Cerebellar nuclear complex (tissue), 1 donor: ENCODE measurements at places on chromosomes 16 and 17.
A peak's percentile ranks its signal among the peaks of the same experiment; 100 is the strongest.

- no peak for DNase-seq
Measured at GRCh38 chr16:86942151-86943051, 364.1 kb downstream of the FOXL1 start.

GRCh38 chr17:73560661-73561060 lies 83.6 kb downstream of the SDK2 start:
- no peak for DNase-seq

- DNase-seq = peak; percentile 23
Measured at GRCh38 chr17:15432807-15433611, 34.4 kb downstream of the CDRT4 start.

GRCh38 chr16:66366433-66367299 lies at the start of gene CDH5:
TSS of gene CDH5 (plus strand) at chr16:66366691. CDS start at chr16:66379338, 12,647 bp downstream.
- DNase-seq = peak; percentile 26

- DNase-seq = no peak
Measured at GRCh38 chr16:85417156-85417860, 195.8 kb upstream of the GSE1 start.

GRCh38 chr17:61177351-61177750 lies 222.3 kb upstream of the TBX2 start:
- no peak for DNase-seq

GRCh38 chr16:19284207-19284606 lies 1.3 kb upstream of the CLEC19A start:
- DNase-seq = no peak

GRCh38 chr16:49467540-49468372 lies 94.2 kb downstream of the C16orf78 start:
- DNase-seq = no peak

DNA sequence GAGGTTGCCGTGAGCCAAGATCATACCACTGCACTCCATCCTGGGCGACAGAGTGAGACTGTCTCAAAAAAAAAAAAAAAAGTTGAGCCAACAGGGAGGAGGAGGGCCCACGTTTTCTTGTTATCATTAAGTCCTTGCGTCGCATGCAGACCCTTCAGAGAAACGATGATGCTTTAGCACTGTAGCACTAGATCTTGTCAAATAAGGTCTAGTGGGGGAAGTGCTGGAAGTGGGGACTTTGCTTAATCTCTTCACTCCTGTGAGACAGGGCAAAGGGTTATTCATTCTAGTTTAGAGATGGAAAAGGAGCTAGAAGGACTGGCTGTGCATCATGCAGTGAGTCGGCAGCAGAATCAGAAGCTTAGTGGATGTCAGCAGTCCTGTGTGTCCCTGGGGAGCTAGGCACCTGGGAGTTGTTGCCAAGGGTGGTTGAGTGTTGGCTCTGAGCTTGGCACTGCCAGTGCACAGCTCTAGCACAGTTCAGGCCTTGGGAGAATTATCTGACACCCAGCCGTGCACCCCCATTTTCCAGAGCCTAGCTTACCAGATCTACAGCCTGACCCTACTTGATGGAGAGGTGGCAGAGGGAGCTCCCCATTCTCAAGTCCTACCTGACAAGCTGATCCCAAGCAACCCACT lies 33.4 kb upstream of the TBX2 start:
- no peak for DNase-seq

DNA sequence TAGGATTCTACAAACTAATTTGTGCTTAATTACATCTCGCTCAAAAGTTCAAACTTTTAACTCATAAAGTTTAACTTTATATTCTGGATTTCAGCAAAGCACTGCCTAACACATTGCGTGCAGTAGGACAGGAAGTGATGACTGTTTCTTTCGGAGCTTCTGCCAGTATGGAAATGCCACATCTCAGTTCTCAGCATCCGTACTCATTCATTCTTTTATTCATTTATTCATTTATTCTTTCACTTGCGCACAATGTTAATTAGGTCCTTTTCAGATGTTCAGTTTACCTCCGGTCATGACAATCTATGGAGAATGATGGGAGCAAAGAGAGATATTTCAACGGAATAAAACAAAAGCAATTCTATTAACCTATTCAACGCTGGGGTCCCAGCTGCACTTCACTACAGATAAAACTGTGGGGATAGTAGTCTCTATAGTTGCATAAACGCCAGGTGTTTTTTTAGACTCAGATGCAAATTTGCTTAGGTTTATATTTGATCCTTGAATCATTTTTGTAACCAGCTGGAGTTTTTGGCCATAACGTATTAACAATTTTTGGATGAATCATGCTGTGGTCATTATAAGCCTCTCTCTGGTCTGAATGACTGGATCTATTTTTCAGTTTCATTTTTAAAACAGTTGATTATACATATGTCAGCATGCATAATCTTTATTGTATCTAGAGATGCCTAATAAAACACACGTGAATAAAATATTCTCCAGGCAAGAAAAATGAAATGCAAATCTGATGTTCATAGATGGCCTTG lies 143.9 kb downstream of the KCNJ2 start:
- DNase-seq = no peak

- DNase-seq = no peak
Measured at GRCh38 chr16:70614208-70614951, 32.0 kb upstream of the IL34 start.

- DNase-seq = no peak
Measured at GRCh38 chr16:64225036-64225435, 896.8 kb downstream of the CDH11 start.

DNA sequence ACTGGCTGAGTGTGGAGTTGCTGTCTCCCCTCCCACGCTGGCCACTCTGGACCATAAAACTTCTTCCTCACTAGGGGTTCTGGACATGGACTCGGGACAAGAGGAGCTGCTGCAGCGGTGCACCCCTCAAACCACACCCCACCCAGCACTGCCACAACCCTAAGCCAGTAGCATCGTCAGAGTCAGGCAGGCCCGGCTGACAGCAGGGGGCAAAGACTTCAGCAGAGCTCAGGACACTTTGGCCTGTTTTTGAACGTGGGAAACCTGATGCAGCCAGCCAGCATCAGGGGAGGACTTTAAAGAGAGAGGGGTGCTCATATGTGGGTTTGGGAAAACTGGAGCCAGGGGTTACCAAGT lies 9.6 kb downstream of the MEOX1 start:
- no peak for DNase-seq

DNA sequence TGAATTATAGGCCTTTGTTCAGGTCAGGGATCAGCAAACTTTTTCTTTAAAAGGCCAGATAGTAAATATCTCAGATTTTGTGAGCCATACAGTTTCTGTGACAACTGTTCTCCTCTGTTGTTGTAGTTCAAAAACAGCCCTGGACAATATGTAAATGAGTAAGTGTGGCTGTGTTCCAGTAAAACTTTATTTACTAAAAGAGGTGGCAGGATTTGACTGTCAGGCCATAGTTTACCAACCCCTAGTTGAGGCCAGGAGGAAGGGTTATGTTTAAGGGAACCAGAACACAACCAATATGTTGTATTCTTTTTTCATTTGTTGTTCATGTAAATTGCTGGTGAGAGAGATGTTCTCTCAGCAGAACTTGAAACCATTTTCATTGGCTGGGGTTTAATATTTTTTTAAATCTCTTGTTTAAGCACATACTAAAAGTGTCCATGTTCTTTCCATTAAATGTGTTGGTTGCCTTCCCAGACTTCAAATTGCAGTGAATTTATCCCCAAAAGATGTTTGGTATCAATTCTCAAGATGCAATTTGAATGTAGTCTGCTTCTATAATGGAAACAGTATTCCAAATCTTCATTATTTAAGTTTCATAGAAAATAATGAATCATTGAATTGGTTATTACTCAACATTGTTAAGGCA lies 260.3 kb downstream of the FTO start:
- no peak for DNase-seq

DNA sequence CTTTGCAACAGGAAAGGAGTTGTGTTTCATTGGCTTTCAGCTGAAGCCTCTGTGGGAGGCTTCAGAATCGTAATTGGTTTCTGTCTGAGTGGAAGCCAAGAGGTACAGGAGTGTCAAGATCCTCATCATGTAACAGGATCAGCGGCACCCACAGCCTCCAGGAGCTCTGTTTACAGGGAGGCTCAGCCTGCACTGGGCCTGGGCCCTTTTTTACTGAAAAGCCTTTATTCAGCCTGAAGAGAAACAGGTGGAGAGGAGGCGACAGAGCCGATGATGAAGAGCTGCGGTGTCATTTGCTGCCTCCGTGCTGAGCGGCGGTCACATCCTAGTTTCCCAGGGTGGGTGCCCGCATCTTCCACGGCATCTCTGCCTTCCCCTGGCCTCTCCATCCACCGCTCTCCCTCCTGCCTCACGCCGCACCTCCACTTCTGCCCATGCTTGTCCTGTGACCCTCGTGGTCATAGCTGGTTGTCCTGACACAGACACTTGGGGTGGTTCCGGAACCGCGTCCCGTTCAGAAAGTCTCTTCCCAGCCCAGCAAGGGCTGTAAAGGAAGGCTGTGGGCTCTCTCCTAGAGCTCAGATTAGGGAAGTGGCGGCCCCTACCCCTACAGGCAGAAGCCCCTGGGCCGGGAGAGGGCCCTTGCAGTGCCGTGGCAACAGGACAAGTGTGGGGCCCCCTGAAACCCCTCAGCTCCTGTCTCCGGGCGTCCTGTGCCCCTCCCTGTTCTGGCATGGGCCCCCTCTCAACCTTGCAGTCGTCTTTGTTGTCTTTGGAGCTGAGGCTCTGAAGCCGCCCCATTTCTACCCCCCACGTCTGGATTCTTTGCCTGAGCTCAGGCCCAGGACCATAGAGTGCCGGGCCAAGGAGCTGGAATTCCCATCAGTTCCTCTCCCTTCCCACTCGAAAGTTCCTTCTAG lies 53.9 kb upstream of the CHMP6 start:
- no peak for DNase-seq

GRCh38 chr17:79690988-79691836 lies 39.5 kb upstream of the ENPP7 start:
- no peak for DNase-seq

- no peak for DNase-seq
Measured at GRCh38 chr16:87895641-87896141, 26.4 kb upstream of the SLC7A5 start.

DNA sequence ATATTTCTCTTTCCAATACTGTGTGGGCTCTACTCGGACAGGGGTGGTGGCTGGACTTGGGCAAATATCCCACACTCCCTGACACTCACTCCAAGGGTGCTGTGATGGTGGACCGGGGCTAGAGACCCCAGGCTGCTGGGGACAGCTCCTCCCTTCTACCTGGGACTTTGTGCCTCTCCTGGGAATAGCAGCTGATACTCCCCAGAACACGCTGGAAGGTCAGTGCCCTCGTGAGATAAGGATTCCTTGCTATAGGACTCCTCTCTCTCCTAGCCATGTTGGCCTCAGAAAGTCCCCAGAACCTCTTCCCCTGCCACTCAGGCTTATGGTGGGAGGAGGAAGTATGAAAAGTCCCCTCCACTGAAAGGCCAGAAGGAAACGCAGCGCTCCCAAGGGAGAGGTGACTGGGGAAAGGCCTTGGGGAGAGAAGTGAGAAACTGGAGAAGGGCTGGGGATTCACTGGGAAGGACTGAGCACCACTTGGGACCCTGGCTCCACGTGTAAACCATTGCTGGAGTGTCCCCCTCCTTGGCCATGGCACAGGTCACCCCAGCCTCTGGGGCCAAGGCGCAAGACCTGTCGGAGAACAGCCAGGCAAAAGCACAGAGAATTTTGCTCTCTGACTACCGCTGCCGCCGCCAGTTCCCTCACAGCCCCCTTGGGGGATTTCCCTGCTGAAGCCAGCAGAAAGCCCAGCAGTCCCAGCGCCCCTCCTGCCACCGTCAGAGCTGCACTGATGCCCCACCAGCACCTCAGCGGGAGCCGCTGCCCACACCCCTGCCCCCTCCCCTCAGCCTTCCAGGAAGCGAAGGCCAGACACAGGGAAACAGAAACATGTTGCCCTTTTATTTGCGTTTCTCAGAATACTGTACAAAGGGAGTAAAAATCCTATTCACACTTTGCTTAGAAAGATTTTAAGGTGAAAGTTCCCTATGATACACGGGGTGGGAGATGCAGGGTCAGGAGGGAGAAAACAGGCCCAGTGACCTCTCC lies 2.1 kb upstream of the GSDMB start:
- DNase-seq = no peak

DNA sequence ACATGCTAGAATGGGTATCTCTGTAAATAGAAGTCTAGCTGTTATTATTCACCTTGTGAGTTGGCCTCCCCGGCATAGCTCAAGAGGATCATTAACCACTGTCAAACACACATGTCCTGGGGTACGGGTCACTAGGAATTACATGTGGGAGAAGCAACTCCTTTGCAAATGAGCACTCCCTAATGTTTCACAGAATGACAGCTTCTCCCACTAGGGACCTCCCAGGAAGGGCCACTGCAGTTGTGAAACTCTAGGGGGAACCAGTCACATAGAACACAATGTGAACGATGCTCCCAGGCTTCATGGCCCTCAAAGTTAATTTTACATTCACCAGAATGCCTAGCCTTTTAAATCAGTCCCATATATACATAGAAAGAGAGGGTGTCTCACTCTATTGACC lies 12.4 kb upstream of the ZNF19 start:
- no peak for DNase-seq

GRCh38 chr16:1597154-1597553 lies 14.7 kb downstream of the IFT140 start:
- DNase-seq = no peak

- no peak for DNase-seq
Measured at GRCh38 chr16:55056585-55057401, 126.1 kb downstream of the IRX5 start.

DNA sequence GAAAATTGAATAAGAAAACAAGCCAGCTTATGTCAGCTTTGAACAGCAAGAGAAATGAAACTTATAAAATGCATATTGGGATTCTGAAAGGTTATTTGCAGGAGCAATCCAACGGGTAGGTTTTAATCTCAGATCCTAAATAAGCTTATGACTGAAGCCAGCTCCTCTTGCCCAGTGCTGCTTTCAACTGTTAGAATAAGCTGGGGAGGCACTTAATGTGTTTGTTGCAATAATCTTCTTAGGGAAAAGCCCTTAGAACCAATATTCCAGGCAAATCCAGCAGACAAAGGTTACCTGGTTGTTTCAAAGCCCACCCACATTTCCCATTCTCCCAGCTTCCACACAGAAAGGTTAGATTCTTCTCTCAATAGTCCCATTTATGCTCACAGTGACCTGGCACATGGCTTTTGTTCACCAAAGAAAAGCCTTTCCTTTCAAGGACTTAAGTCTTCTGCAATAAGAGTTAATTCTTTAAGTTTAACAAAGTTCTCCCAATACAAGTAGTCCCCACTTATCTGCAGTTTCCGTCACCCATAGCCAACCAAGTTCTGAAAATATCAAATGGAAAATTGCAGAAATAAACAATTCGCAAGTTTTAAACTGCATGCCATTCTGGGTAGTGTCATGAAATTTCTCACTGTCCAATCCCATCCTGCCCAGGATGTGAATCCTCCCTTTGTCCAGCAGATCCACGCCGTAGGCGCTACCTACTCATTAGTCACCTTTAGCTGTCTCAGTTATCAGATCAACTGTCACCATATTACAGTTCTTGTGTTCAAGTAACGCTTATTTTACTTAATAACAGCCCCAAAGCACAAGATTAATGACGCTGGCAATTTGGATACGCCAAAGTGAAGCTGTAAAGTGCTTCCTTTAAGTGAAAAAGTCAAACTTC lies 5.9 kb downstream of the TEX2 start:
- no peak for DNase-seq

- no peak for DNase-seq
Measured at GRCh38 chr17:58277802-58278595, 2.7 kb downstream of the MPO start.
